ENCODE measurements at places on chromosomes 5 and 9. TPM values are rescaled to one million over a fixed set of nuclear protein-coding genes. Genes with fewer than 3 reads are reported as not detected.

NOXA1 gene
- polyA plus RNA-seq = 8.3 TPM

GRCh38 chr5:180296771-180297170 is 4.9 kb upstream of the MAPK9 start:
- no peak for DNase-seq

PCDHGA8 gene
- 0.46 TPM for polyA plus RNA-seq

SLC6A18 gene
- 1.3 TPM for polyA plus RNA-seq

DNA sequence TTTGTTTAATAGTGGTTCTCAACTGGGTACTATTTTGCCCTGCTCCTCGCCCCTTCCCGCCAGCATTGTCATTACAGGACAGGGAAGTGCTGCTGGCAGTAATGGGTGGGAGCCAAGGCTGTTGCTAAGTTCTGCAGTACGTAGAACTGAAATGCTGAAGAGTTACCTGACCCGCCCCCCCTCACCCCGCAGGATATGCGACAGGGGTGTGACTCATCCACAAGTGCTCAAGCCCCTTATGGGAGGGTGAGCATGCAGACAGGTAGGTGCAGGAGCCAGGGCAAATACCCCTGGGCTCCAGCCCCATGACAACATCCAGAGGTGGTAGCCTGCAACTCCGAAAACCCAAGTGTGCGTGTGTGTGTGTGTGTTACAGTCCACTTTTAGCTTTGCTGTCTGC is 35.7 kb downstream of the LRRC70 start:
- no peak for DNase-seq

GRCh38 chr9:27528076-27528885 is 1.3 kb downstream of the MOB3B start:
- peak; percentile 56 for DNase-seq

DNA sequence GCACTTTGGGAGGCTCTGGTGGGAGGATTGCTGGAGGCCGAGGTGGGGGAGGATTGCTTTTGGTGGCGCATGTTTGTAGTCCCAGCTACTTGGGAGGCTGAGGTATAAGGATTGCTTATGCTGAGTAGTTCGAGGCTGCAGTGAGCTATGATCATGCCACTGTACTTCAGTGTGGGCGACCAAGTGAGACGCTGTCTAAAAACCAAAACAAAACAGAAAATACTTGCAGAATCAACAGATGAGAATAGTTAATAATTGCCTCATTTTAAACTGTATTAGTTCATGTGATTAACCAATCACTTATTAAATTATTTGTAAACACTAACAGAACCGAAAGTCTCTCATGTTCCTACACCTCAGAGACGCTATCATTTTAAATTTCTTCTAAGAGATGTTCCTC is 118.1 kb downstream of the CCDC171 start:
- no peak for DNase-seq

DNA sequence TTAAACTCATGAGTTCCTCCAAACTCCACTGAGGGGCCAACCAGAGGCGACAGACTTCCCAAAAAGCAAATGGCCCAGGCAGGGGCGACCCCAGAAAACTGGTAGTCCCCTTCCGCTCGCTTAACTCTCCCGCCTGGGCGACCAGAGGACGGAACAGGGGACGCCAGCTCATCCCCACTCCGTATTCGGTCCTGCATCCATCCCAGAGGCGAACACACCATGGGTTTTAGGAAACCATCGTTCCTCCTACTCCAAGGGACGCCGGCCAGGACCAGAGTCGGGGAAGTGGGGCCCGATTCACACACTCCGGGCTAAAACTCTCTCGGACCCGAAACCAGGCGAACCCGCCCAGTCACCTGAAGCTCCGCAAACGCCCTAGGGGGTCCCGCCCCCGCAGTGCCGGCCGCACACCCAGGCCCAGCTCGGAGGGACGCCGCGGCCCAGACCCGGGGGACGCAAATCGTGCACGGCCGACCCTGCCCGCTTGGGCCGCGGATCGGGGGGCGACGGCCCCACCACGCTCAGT is 478 bp downstream of the TEX10 start:
- peak; percentile 50 for DNase-seq

GRCh38 chr5:119400245-119400644 is 44.4 kb downstream of the TNFAIP8 start:
- no peak for DNase-seq

MIER3 gene
- 39.2 TPM for polyA plus RNA-seq

DNA sequence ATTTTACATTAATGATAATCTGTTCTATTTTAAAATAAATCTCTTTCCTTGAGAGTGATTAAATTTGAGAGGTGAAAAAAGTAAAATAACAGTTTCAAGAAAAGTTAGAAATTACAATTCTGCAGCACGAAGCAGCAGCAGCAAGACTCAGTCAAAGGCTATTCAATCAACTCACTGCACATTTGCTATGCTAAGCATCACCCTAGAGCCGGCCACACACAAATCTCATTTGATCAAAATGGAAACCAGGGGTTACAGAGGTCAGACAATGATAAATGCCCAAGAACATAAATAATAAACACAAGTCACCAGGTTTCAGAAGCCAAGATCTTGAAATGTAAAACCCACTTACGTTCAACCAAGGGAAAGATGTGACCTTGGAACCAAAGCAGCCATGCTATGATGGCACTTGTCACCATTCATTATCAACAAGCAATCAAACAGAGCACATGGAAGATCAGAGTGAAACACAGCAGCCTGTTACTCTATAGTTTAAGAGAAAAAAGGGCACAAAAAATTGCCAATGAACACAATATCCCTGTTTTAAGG is 136.0 kb downstream of the EPB41L4A start:
- DNase-seq = no peak

DNA sequence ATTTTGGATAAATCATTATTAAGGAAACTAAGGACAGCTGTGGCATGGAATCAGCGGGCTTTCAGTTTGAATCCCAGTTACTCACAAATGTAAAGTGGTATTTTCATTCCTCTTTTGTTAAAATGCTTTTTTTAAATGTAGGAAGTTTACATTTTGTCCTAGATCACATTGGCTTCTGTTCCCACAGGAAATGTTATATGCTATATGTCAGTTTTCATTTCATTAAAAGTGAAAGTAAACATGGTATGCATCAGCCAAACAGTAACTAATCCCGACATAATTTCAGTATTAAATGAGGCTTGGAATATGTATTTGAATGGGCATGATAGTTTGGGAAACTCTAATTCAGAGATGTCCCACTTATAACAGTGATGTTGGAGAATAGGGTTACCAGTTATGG is 18.6 kb upstream of the SMIM15 start:
- DNase-seq = no peak

RNF208 gene
- polyA plus RNA-seq = 11.4 TPM

DNA sequence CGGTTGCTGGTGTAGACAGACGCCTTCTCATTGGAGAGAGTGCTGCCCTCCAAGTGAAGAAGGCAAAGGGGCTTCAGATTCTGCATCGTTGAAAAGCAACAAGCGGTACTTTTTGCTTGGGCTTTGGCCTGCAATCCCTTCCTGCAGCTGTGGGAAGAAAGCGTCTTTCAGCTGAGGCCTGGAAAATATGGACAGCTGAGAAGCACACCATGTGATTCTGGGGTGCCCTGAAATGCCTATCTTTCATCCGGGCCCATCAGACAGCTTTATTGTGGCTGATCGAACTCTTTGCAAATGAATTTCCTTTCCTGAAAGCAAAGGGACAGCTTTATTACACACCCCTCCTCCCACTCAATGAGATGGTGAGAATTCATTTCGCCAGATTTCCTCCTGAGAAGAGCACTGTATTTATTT is 74.0 kb downstream of the NSG2 start:
- peak; percentile 9 for DNase-seq

- no peak for DNase-seq
Observed at GRCh38 chr9:92607773-92608172, 62.2 kb downstream of the IPPK start.

TMEM171 gene
- 6.8 TPM for polyA plus RNA-seq

DNA sequence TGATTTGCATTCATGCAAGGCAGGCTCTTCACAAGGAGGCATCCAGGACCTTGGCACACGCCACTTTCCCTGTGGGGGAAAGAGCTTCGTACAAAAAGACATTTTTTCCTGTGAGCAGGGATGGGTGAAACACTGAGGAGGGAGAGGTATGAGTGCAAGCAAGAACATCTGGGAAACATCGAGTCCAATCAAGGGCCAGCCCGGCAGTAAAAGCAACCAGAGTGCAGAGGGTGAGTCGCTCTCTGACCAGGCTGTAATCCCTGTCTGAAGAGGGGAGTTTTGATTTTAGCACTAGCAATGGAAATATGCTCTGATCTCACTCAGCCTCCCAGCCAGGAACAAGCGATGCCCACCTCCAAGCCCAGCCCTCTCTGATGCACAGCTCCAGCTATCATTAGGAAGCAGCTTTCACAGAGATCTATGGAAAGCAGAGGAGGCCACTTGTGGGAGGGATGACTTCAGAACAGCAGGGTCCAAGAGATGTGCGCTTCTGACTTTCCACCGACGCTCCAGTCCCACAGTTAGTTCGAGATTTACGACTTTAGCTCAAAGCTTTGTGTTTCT is 211.0 kb upstream of the ADAMTS16 start:
- DNase-seq = no peak

DNA sequence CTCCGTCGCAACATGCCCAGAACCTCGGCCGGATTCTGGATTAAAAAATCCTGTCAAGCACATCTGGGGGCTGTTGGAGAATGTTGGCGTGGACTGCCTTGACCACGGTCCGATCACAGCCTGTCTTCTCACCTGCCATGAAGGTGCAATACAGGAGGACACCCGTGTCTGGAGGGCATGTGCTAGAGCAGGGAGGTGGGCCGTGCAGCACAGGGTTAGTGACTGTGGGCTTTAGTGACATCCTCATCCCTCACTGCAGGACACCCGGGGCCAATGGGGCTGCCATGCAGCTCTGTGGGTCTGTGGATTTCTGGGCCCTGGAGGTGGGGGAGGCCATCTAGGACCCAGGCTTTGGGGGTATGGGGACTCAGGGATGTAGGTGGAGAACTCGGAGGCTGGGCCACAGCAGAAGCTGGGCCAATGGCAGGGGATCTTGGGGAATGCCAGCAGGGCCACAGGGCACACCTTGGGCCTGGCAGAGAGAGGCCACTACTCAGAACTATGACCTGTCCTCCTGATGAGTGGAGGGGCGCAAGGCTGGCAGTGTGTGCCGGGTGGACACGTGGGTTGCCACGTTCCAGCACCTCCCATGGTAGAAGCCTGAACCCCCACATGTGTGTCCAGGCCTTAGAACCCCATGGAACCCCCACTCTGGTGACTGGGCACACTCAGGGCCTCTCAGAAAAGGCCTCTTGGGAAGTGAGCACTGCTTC is 23.3 kb downstream of the ZDHHC11B start:
- no peak for DNase-seq

DNA sequence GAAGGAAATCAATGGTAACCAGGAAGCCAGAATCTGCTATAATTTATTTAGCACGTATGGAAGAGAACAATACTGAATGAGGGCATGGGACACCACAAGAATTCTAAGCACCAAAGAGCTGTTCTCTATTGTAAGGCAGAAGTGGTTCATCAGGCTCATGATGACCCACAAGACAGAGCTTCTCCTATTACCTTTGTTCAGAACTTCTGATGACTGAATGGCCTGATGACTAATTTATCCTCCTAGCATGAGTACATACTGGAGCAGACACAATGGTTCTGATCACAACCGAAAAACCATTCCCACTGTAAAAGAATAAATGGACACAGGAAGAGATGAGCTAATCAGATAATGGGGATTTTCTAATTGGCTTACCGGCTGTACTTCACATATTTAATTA is 329.8 kb upstream of the PDE4D start:
- no peak for DNase-seq

GRCh38 chr5:82074950-82075349 is 103.1 kb downstream of the ATG10 start:
- no peak for DNase-seq

GRCh38 chr5:10863763-10864383 is 102.8 kb upstream of the DAP start:
- no peak for DNase-seq

GRCh38 chr5:147949711-147950573 is 43.6 kb upstream of the C5orf46 start:
- DNase-seq = no peak

- no peak for DNase-seq
Observed at GRCh38 chr5:132456987-132457361, 33.6 kb downstream of the IRF1 start.

LVRN gene
- polyA plus RNA-seq = 0.51 TPM

GRCh38 chr5:165030971-165031370 is 1525.6 kb downstream of the MAT2B start:
- DNase-seq = no peak

GRCh38 chr9:134661299-134661698 is 19.7 kb downstream of the COL5A1 start:
- DNase-seq = no peak

IL13 gene
- not detected for polyA plus RNA-seq

DNA sequence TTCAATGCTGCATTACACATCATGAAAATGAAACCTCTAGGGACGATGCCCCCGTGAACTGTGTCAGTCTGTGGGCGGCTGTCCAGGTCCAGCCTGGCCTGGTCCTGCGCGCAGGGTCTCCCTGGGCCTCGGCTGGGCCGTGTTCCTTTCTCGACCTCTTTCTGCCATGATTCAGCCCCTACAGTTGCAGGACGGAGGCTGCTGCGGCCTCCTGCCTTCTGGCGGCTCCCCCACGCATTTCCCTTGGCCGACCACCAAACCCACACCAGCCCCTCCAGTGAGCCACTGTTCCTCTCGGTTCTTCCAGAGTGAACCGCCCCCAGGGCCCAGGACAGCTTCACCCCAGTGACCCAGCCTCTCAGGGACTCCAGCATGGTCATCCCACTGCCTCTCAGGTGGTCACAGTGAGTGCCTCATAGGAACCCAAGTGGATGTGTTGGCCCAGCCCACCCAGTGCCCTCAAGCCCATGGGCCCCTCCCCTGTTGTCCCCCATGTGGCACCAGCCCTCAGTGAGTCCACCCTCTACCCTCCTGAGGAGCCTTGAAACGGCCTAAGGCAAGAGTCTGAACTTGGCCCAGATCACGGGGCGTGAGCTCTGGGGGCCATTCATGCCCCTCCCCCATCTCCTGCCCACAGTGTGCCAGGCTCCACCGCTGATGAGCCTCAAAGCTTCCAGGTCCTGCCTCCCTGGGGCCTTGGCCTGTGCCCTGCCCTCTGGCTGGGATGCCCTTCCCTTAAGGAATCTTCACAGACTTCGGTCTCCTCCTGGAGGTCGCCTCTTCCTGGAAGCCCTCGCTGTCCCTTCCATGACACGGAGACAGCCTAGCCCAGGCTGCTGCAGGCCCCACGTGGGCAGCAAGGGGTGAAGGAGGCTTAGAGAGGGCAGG is 10.0 kb upstream of the CLIC3 start:
- DNase-seq = no peak

GRCh38 chr5:122774519-122774860 is 390 bp upstream of the SNX2 start:
- no peak for DNase-seq

BBLN gene
- 69.6 TPM for polyA plus RNA-seq

DNA sequence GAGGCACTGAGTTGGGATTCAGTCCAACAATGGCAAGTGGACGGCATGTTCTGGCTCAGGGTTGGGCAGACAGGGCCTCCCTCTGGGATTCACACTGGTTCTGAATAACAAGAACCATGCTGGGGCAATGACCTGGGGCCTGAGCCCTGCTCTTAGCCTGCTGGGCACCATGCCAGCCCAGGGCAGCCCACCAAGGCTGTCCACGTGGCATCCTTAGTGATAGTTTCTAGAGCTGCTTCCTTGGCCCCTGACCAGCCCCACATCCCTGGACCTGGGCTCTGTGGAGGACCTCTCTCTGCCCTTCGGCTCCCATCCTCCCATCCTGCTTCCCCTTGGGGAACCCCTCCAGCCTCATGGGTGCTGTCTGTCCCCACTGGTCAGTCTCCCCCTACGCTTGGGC is 22.3 kb upstream of the OLFM1 start:
- DNase-seq = no peak

Measured in left renal cortex interstitium (tissue), 4 donors.